ENCODE measurements at places on chromosomes 12 and 14.

- DNase-seq = no peak
These were observed 167.4 kb downstream of the DICER1 start for GRCh38 chr14:94989946-94990345.

DNA sequence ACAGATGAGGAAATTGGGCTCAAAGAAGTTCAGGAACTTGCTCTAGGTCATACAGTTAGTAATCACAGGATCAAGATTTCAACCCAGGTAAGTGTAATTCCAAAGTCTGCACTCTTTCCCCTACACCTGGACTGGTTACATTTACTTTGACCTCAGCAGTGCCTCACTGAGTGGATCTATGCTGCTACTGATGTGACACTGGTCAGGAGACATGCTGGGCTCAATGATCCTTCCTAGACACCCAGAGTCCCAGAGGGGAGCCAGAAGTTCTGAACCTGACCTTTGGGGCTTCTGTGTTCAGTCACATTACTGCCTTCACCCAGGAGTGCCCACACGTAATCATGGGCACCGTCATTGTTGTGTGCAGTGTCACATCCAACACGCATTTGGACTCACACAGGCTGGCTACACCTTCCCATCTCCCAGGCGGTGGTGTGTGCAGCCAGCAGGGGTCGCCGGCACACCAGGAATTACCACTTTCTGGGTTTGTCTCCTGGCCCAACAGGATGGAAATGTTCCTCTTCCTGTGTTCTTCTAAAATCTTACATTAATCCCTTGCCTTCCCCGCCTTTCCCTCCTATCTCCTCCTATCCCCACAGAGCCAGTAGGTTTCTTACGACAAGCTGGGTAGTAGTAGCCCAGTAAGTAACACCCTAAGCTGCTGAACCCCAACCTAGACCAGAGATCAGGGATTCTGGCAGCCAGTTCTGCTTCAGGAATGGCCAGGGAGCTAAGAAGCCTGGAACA, 25.6 kb downstream of the CALCOCO1 start:
- peak; percentile 88 for DNase-seq

- no peak for DNase-seq
These were observed 66.3 kb downstream of the TBX5 start for GRCh38 chr12:114339626-114340025.

DNA sequence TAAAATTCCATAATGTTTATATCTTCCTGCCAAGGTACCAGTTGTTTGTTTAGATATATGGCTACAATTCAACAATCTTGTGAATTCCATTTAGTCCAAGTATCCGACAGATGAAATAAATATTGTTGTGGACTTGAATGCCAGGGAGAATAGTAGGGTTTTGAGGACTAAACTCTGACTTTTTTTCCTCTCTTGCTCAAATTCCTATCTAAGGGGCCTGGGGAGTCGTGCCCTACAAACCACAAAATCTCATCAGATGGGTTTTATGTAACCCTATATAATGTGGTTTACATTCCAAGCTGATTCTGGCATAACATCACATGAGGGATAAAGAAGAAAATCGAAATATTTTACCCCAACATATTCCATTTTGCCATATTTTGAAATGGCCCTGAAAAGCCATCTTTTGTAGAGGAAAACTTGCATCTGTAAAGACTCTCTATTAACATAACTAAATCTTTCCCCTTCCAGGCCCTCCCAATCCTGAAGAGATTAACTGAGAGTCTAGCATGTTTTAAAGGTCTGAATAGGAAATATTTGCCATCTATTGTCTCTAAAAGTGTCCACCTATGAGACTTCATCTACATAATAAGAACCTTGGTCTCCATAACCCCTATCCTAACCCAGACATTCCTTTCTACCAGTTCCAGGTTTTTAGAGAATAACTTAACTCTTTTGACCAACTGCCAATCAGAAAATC, 184.7 kb upstream of the KITLG start:
- DNase-seq = no peak

DNA sequence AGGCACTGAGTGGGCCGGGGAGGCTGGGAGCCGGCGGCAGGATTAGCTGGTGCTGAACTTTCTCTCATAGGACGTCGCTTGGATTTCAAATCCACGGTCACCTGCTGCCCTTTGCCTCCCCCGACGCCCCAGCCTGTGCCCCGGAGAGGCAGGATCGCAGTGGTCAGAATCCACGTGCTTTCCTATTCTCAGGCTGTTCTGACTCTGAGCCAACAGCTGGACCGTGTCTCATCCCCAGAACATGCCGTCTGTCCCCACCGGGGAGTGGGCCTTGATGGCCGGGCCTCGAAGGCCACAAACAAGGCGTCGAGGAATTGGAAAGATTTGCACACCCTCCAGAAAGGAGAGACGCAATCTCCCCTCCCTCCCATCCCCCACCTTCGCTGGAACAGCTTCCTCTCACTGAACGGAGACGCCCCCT, 18.5 kb upstream of the MLXIP start:
- peak; percentile 32 for DNase-seq

DNA sequence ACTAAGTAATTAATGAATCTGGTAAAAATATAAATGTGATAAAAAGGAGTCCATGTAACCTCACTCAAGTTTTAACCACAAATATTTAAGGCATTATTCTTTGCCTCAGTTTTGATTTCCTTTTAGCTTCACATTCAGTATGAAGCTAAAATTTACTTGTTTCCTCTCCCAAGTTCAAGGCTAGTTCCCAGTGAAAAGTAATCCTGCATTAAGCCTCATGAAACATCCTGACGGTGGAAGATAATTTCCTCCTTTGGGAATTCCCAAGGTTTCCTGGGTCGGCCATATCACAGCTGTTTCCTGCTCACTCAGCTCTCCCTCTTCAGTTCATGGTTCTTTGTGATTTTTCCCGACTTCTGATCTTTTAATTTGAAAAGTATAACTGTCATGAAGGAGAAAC, 1256.8 kb upstream of the FLRT2 start:
- peak; percentile 48 for DNase-seq

- no peak for DNase-seq
These were observed 143.6 kb downstream of the PAWR start for GRCh38 chr12:79547044-79547734.

DNA sequence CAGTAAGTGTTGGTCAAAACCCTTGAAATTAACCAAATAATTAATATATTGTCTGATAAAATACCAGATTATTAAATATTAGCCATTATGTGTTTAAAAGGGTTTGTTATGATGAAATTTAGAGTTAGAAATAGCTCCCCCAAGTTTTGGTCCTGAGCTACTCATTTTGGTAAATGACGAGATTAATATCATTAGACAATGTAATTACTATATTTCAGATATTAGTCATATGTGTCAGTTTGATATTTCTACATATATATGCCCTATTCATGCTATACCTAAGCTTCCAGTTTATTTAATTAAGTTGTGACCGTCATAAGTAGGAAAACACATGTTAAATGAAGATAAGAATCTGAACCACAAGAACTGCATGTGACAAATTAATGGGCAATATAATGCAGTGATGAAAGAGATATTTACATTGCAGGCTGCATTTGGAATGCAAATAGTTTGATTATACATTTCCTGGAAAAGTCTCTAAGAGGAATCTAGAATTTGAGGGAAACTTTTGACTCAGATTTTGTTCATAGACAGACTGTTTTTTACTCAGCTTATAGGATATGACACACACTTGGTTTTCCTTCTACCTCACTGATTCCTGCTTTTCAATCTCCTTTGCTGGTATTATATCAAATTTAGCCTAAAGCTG, 70.5 kb downstream of the TBC1D30 start:
- no peak for DNase-seq

DNA sequence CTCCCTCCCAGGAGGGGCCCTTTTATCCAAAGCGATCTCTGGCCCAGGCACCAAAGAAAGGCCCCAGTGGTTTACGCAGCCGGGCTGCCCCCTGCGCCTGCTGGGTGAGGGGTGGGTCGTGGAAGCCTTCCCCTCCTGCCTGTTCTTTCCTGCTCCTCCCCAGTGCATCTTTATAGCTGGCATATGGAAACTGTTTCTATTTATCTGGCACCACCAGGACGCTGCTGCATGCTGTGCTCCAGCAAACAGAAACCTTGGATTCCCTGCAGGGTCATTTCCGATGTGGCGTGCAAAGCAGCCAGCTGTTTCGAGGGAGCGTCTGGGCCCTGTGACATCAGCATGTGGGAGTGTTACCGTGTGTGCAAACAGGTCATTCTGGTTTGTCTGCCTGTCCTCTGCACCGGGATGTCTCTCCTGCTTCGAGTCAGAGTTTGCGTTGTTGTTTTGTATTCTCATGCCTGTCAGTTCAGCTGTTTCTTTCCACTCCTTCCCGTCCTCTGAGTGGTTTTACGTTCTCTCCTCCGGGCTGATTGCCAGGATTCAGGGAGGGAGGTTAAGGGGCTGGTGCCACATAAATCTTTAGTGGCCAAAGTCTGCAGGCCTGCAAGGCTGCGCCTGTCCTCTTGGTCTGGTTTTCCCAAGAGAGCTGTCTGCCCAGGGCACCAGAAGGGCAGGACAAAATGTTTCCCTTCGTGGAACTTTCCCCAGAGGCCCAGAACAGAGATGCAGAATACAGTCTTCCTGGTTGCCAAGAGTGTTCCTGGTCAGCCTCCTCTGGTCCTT, 24.6 kb downstream of the TPCN1 start:
- no peak for DNase-seq

GRCh38 chr14:89533766-89534165, 116.7 kb upstream of the FOXN3 start:
- DNase-seq = no peak

- DNase-seq = no peak
These were observed 54.1 kb downstream of the KRT80 start for GRCh38 chr12:52137746-52138145.

DNA sequence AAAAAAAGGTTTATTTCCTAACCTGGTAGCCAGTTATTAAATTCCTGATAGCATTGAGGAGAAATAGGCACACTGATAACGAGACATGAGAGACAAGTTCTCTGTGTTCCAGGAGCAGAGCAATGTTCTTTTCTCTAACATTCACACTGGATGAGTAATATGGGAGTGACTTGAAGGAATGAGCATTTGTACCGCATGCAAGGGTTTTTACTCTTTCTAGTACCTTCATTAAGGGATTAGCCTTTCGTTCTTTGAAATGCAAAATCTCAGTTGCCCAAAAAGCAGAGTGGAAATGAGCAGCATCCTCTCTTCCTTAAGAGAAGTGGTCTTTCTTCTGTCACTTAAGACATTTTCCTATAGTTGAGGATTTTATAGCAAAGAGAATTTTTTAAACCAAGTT, 54.7 kb downstream of the FGD4 start:
- no peak for DNase-seq

DNA sequence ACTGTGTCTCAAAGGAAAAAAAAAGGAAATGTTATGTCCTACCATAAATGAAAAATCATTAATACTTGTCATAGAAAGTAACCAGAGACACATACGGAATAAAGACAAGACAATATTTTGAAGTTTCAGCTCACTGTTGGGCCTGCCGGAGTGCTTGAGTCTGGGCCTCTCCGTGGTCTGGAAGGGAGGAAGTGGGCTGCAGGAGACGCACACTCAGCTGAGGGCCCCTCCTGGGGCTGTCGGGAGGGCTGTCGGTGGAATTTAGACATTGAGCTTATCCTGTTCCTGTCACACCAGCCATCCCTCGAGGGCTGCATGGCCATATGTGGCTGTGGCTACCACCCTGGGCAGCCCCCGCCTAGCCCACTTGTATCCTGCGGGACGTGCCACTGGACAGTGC, 80.6 kb downstream of the DDX51 start:
- DNase-seq = no peak

- no peak for DNase-seq
These were observed 8.6 kb downstream of the EDDM3A start for GRCh38 chr14:20754308-20754707.

DNA sequence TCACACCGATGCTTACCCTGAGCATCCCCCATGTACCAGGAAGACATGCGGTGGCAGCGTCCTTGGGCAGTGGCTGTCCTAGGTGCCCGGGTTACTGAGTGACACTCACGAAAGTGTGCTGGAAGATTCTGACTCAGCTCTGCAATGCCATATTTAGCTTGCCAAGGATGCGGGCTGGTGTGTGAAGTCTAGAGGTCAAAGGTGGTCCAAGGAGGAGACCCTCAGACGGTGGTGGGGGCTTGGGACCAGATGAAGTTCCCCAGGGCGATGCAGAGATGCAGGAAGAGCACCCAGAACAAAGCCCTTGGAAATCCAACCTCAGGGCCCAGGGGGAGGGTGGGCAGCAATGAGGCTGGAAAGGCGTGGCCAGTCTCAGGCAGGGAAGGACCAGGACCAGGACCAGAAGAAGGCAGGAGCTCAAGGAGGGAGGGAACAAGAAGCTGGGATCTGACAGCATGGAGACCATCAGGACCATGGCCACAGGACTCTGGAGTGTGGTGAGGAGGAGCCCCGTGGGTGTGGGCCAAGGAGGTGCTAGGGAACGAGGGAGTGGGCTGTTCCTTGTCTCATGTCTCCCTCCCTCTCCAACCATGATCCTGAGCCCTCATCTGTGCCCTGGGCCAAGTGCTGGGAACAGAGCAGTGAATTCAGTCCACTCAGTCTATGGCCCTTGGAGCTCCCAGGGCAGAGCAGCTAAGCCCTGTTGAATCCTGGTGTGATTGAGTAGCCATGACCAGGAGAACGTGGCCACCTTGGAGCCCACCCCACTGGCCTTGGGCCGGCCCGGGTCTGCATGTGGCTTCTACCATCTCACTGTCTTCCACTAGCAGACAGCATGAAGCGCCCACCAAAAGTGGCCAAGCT, 310.1 kb upstream of the DIO3 start:
- DNase-seq = no peak

- DNase-seq = peak; percentile 83
These were observed 2.5 kb upstream of the RNASE13 start for GRCh38 chr14:21037156-21037555.

GRCh38 chr12:52798671-52799504, 3.0 kb upstream of the KRT3 start:
- DNase-seq = no peak

- peak; percentile 68 for DNase-seq
These were observed 73.0 kb downstream of the CIT start for GRCh38 chr12:119804011-119804641.

GRCh38 chr12:89858718-89859117, 150.1 kb upstream of the ATP2B1 start:
- DNase-seq = no peak

- DNase-seq = no peak
These were observed 822.3 kb downstream of the LRFN5 start for GRCh38 chr14:42428996-42429395.

DNA sequence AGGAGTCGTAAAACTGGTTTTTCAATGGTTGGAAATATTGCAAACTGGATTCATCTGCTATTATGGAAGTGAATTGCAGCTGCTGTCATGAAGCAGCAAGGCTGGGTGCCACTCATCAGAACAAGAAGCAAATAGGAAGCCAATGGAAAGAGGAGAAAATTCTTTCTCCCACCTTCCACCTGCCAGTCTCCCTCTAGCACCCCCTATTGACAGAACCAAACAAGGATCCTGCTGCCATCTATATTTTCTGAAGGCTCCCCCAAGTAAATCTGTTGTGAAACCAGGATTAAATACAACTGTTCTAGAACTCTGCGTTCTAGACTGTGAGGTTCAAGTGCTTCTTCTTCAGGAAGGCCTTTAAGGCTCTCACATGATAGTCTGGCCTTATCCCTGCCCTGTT, 286.6 kb downstream of the AACS start:
- no peak for DNase-seq

- no peak for DNase-seq
These were observed 895 bp upstream of the ANKS1B start for GRCh38 chr12:99985631-99986030.

Data from NCI-H82 (cell line).